Osteocyte (in vitro differentiated cells): ENCODE measurements at places on chromosomes 5 and 9. TPM values are rescaled to one million over a fixed set of nuclear protein-coding genes. Genes with fewer than 3 reads are reported as not detected.

DNA sequence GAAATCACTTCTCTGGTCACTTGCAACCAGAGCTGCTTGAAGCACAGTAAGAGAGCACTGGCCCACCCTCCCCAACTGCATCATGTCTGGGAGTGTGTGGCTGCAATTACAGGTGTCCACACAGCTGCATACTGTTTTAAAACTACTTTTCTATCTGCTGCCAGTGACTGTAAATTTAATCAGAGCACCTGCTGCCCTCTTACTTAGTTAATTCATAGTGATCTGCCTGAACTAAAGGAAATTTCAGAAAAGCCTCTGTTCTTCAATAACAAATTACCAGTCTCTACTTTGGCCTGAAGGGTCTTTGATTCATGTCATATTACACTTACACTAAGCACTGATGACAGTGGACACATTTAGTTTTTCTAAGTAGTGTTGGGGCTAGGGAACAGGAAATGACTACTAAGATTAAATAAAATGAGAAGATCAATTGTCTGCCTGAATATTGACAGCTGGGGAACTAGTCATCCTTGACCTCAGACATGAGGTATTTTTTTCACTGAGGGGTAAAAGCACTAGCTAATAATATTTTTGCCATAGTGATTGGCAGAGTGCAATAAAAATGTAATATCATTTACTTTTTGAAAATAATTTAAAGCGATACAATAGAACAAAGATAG is 788.9 kb upstream of the GRAMD2B start:
- H3K4me3 ChIP-seq = no peak overlapping the region
- no peak for DNase-seq
- H3K4me1 ChIP-seq = peaks cover 9% of the 10 kb centered on the region
- no peaks in the 10 kb centered on the region for H3K36me3 ChIP-seq
- H3K27me3 ChIP-seq = no peaks in the 10 kb centered on the region

GRCh38 chr9:130256644-130257043 is 8.9 kb upstream of the HMCN2 start:
- H3K27ac ChIP-seq = no peak overlapping the region
- no peak overlapping the region for H3K4me3 ChIP-seq
- H3K4me1 ChIP-seq = no peaks in the 10 kb centered on the region

- H3K4me3 ChIP-seq = no peak overlapping the region
- DNase-seq = no peak
- H3K4me1 ChIP-seq = peaks cover 11% of the 10 kb centered on the region
These were observed 65.7 kb upstream of the IL6ST start for GRCh38 chr5:56060276-56061110.

GRCh38 chr5:135190416-135191083 is 156.5 kb upstream of the PITX1 start:
- no peaks in the 10 kb centered on the region for H3K36me3 ChIP-seq
- H3K27ac ChIP-seq = no peak overlapping the region
- H3K4me1 ChIP-seq = peaks cover 6% of the 10 kb centered on the region
- peaks cover 70% of the 10 kb centered on the region for H3K27me3 ChIP-seq
- peak; percentile 62 for DNase-seq

- H3K27me3 ChIP-seq = no peaks in the 10 kb centered on the region
- peaks cover 62% of the 10 kb centered on the region for H3K36me3 ChIP-seq
- H3K4me1 ChIP-seq = peaks cover 44% of the 10 kb centered on the region
- no peak for DNase-seq
- H3K27ac ChIP-seq = peak overlapping the region; percentile 54
These were observed 97.3 kb downstream of the PAPPA start for GRCh38 chr9:116250891-116251290.

DNA sequence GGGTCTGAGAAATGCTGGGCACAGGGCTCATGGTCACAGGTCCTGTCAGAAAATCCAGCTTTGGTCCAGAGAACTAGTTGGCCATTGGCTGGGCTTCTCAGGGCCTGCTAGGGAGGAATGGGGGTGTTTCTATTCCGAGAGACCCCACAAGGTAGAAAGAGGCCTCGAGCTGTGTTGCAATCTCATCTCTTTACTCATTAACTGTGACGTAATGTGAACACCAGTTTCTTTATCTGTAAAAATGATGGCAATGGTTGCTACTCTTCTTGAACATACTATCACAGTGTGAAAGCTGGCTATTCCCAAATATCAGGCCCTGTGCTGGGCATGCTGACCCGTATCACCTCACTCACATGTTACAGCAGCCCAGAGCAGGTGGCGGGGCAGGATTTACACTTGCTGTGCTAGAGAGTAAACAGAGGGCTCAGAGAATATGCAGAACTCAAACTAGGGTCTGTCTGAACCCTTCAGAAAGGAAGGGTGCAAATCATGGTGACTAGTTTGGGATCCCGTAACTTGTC is 35.7 kb upstream of the SLC25A51 start:
- peaks cover 2% of the 10 kb centered on the region for H3K36me3 ChIP-seq
- H3K4me1 ChIP-seq = peaks cover 51% of the 10 kb centered on the region
- no peak for DNase-seq

GRCh38 chr9:109297899-109298298 is 23.0 kb downstream of the EPB41L4B start:
- no peaks in the 10 kb centered on the region for H3K27me3 ChIP-seq
- DNase-seq = no peak
- no peaks in the 10 kb centered on the region for H3K36me3 ChIP-seq
- H3K4me1 ChIP-seq = peaks cover 14% of the 10 kb centered on the region

DNA sequence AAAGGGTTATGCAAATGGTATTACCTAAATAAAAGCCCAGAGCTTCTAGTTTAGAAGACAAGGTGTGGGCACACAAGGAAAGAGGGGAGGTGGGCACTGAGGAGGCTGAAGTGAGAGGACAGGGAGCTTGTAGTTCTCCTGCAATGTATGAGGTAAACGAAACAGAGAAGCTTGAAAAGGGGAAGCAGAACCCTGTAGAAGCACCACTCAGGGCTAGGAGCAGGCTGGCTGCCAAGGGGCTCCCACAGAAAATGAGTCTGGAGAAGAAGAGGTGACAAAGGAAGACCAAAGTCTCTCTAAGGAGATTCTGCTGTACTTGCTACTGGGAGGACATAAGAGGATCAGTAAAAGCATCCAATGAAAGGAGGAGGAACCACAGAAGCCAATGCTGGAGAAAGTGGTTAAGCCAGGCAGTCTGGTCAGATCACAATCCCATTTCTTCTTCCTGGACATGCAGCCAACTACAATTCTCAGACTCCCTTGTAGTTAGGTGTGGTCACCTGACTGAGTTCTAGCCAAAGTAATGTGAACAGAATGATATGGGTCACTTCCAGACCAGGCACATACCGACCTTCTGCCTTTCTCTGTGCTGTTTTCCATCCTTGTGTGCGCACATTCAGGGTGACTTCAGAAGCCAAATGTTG is 174.5 kb upstream of the MAP3K1 start:
- no peaks in the 10 kb centered on the region for H3K36me3 ChIP-seq
- no peak overlapping the region for H3K27ac ChIP-seq
- no peak overlapping the region for H3K4me3 ChIP-seq
- peaks cover 19% of the 10 kb centered on the region for H3K4me1 ChIP-seq
- DNase-seq = no peak
- no peaks in the 10 kb centered on the region for H3K27me3 ChIP-seq

SLC34A1 gene
- total RNA-seq = not detected in 2 replicates

FGF18 gene
- total RNA-seq = 5.9 and 6.0 TPM in 2 replicates

C9orf153 gene
- 0.40 TPM in 1 of 2 replicates, not detected in the other for total RNA-seq

MEIKIN gene
- total RNA-seq = not detected in 2 replicates
